Activated B cell treated with CpG ODN at 0.5 μM for 24 hours (primary cell): ENCODE measurements at places on chromosomes 16 and 17. TPM values are rescaled to one million over a fixed set of nuclear protein-coding genes. Genes with fewer than 3 reads are reported as not detected.

GRAPL gene
- total RNA-seq = 54.5 and 59.0 TPM in 2 replicates

COX10 gene
- 19.4 and 20.8 TPM in 2 replicates for total RNA-seq

DOC2B gene
- total RNA-seq = not detected in 2 replicates

CD300LB gene
- total RNA-seq = not detected in 2 replicates

GPR139 gene
- not detected in 2 replicates for total RNA-seq

ABCA3 gene
- total RNA-seq = 2.4 and 3.1 TPM in 2 replicates
